NCI-H2081 treated with DMSO at 0.1 percent for 48 hours (cell line): ENCODE measurements at places on chromosomes 5 and 9.

- no peak for DNase-seq
These were observed 75.0 kb downstream of the NR6A1 start for GRCh38 chr9:124696101-124696500.

GRCh38 chr9:35042891-35043545, 29.4 kb downstream of the VCP start:
- no peak for DNase-seq

- no peak for DNase-seq
These were observed 64.9 kb downstream of the SEMA4D start for GRCh38 chr9:89432986-89433530.

DNA sequence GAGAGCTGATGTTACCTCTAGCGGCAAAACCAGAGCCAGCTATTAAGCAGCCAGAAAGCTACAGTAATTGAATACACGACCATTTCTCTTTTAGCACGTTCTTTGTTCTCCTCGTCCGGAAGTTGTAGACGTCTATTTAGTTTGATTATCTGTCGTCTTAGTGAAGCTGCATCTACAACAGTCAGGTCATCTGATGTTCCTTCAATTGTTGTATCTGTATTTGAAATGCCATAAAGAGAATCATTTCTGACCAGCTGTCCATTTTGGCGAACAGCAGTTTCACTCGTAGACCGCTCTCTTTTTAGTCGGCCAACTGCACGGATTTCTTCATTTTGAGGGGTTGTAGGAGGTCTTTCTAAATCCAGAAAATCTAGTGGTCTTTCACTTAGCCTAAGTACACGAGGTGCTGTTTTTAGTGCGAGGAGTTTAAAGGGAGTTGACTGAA, 12.6 kb downstream of the PDE6A start:
- peak; percentile 28 for DNase-seq

- no peak for DNase-seq
These were observed 135.2 kb downstream of the AOPEP start for GRCh38 chr9:94861589-94862272.

DNA sequence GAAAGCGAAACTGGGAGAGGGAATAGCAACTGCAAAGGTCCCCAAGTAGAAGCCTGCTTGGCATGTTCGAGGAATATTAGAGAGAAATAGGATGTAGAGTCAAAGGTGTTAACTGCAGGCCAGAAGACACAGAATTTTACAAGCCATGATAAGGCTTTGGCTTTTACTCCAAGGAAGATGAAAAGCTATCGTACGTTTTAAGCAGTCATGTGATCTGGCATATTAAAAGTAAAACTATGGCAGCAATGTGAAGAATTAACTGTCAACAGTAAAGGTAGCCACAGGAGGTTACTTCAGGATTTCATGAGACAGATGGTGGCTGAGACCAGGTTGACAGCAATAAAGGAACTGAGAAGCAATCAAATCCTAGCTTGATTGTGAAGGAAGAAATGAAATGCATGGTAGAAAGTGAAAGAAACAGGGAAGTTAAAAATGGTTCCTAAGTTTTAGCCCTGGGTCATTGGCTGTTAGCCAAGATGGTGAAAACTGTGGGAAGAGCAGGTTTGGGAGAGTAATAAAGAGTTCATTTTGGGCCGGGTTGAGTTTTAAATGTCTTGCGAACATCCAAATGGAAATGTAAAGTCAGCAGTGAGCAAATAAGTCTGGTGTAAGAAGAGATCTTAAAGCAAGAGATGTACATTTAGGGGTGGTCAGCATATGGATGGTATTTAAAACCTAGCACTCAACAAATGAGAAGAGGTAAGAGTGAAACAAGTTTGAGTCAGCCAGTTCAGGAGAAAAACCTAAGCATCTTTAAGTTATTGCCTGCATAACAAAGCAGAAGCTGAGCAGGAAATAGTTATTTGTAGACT, 20.3 kb upstream of the TTC33 start:
- DNase-seq: no peak

DNA sequence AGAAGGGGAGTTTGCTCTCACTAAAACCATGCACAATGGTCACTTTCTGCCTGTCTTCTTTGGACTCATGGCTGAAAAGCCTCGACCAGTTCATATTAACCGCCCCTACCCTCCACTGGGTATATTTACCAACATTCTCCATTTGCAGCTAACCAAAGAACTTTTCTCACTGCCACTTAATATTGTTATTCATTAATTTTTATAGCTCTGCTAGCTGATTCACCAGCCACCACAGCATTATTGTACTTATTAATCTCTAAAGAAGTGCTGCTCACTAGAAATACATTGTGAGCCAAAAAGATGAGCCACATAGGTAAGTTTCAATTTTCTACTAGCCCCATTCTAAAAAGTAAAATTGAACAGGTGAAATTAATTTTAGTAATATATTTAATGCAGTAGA, 33.4 kb upstream of the SMIM32 start:
- DNase-seq: no peak

GRCh38 chr9:4366591-4367330, 66.9 kb upstream of the GLIS3 start:
- peak; percentile 53 for DNase-seq

DNA sequence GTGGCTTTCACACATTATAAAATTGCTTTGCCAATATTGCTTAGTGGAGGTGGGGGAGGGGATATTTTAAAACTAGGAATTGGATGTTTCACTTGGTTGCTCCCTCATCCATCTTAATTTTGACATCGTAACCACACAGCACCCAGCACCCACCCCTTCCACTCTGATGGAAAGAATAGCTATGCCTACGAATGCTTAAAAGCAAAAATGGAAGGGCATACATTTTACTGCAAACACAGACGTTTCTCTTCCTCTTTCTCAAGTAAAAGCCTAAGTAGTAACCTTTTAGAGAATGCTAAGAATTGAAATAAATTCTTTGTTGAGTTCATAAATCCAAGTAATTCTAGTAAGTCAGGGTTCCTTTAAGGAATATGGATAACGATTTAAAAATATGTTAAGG, 69.9 kb downstream of the JAKMIP2 start:
- DNase-seq: no peak

- DNase-seq: no peak
These were observed 199.2 kb downstream of the TRIO start for GRCh38 chr5:14342306-14342705.

- DNase-seq: no peak
These were observed 29.9 kb downstream of the TLR4 start for GRCh38 chr9:117734082-117734481.

- no peak for DNase-seq
These were observed 100.4 kb upstream of the TLE1 start for GRCh38 chr9:81789721-81790120.

DNA sequence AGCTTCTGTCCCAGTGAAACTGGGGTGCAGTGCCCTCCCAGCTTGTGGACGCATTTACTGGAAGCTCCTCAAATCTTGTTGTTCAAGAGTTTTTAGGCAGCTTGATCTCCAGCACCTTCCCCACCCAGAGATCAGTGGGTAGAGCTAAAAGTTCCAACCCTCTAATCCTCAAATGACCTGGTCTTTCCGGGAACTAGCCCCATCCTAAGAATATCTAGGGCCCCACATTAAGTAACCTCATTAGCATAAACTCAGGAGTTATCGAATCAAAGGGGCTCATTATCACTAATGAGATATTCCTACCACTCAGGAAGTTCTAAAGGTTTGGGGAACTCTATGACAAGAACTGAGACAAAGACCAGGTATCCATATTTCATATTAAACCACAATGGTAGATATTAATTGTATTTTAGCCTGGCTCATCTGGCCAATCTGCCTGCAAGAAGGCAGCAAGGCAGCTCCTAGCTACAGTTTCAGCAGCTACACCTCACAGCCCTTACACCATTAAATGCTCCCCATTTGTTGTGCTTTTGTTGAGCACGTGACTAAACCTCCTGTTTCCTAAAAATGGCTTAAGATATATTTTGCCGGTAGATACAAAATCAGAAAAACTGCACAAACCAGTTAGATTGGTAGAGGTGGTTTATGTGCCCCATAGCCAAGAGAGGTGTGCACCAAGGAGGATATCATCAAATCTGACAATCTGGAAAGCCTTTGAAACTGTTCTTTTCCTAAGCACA, 24.6 kb upstream of the SLC22A5 start:
- DNase-seq: no peak

- no peak for DNase-seq
These were observed 22.6 kb downstream of the LRSAM1 start for GRCh38 chr9:127473932-127474331.
